ENCODE measurements at places on chromosomes 7 and 10.

- no peak for DNase-seq
Observed at GRCh38 chr10:82256275-82256674, 381.3 kb downstream of the NRG3 start.

GRCh38 chr7:66307591-66308215 is 102.6 kb downstream of the TPST1 start:
- no peak for DNase-seq

DNA sequence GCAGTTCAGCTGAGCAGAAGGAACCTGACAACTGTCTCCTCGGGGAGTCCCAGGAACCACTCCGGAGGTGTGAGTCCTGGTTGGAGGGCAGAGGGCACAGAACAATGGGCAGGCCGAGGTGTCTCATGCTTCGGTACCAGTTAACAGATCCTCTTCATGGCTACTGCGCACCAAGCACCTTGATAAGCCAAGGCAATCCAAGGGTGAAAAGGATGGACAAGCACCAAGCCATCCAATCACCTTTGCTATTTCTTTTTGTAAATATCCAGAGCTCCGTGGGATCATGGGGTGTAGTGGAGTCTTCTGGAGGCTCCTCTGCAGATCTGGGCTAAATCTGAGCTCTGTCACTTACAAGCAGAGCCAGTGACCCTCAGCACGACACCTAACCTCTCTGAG is 233.5 kb downstream of the WDR11 start:
- no peak for DNase-seq

DNA sequence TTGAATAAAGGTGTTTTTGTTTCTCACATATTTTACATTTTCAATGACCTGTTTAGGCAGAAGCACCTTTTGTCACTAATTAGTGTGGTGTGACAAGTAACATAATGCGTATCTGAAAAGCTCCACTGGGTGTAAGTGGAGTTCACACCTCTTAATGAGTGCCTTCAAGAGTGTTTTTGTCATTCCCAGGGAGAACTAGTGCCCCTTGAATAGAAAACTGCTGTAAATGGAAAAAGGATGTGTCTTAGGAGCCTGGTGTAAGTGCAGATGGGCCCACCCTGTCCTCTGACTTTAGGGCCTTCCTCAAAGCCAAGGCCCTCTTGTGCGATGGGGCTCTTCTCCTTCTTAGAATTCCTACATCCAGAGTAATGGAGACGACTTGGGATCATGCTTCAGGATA is 170.0 kb downstream of the MGMT start:
- no peak for DNase-seq

DNA sequence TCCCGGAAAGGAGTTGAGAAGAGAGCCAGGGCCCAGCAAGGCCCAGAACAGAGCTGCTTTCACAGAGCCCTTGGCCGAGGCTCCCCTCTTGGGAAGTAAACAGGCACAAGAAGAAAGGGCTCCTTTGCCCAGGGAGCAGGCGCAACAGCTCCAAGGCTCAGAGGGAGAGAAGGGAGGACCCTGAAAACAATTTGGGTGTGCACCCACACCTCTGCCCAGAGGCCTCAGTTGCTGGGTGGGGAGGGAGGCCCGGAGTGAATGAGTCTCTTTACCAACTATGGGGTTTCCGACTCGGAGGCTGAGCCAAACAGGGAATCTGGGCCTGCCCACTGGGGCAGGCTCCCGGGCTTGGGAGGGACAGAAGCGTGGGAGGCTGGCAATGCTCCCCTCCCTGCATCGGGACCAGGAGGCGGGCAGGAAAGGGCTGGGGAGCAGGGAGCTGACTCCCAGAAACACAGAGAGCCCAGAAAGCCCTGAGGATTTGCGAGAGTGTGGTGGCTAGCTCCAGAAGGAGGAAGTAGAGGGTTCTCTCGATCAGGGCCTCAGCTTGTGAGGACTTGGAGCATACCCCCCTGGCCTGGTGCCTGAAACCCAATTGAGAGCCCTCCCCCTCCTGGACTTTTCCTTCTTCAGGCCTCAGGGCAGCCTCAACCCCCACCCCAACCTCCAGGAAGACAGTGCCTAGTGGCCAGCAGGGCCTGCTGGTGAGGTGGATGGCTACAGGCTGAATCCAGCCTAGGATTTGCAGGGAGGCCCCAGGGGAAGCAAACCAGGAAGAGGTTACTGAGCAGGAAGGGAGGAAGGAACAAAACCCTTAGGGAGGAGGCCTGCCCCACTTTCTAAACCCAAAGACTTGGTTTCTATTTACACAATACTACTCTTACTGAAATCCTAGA is 6.2 kb downstream of the C10orf105 start:
- DNase-seq: peak; percentile 22

DNA sequence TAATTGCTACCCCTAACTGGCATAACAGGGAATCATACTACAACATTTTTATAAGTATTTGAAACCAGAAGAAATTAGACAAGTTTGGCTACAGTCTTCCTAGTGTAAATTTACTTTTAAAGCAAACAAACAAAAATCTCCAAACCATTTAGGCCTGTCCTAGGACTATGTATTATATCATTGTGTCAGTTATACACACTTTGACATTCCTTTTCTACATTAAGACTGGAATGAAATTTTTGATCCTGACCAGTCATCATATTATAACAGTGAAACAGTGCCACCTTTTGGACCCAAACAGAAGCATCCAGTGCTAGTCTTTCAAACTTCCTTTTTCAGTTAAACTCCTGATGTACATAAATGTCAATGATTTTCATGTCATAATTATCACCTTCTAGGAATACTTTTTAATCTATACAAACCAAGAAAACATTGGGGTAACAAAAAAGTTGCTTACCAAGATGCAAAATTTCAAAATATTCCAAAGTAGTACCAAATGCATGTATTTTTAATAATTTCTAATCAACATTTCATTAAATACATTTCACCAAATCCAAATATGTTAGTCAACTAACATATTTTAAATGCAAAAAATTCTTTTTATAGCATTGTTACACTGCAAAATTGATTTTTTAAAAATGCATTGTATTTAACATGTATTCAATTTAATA is 75.7 kb downstream of the IMMP2L start:
- DNase-seq: no peak

DNA sequence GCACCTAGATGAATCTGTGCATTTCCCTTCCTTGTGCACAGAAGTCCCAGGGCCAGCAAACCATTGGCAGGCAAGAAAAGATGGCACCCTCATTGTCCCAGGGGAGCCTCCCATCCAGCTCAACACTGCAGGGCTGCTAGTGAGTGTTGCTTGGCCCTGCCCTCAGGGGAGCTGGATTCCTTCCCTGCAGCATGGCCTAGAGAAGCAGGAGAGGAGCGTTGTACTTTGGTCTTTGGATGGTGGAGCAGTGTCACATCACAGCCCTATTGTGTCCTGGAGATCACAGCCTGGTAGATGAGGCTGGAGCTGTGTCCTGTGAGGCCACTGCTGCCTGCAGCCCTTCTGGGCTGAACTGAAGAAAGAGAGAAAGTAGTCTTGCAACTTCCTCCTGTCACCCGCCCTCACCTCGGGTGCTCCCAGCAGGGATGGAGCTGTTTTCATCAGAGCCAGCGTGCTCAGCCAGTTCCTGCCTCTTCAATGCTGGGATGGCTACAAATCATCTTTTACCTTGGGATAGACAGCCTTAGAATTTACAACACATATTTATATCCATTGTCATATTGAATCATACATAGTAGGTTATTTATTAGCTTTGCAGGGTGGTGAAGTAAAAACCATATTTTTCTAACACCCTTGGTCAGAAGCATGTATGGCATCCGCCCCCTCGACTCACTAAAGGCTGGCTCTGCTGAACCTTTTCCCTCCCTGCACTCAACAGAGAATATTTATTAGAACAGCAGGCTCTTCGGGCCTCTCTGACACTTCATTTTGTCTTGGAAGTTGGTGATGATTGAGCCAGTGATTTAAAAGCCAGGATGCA is 43.1 kb upstream of the FAM180A start:
- no peak for DNase-seq

DNA sequence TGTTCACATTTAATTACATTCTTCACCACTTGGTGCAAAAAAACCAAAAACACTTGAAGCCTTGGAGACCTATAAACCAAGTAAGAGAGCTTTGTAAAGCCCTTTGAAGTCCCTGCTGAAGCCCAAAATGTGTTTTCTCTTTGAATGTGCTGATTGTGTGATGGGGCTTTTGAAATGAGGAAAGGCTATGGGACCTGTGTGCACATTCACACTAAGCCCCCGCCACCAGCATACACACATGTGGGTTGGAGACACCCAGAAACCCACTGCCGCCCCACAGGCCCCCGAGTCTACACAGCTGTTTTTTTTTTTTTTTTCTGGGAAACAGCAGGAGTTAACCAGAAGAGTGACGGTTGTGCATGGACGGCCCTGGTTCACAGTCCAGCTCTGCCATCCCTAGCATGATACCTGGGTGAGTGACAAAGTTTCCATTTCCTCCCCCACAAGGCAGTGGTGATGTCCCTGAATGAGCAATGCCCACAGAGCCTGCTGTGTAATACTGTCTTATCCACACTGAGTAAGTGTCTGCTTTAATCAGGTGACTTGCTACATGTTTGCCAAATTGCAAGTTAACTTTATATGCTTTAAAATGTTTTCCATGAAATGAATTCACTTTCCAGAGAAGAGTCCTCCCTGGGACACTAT is 154.6 kb upstream of the GDF10 start:
- no peak for DNase-seq

GRCh38 chr7:134300988-134301387 is 15.7 kb downstream of the SLC35B4 start:
- no peak for DNase-seq

DNA sequence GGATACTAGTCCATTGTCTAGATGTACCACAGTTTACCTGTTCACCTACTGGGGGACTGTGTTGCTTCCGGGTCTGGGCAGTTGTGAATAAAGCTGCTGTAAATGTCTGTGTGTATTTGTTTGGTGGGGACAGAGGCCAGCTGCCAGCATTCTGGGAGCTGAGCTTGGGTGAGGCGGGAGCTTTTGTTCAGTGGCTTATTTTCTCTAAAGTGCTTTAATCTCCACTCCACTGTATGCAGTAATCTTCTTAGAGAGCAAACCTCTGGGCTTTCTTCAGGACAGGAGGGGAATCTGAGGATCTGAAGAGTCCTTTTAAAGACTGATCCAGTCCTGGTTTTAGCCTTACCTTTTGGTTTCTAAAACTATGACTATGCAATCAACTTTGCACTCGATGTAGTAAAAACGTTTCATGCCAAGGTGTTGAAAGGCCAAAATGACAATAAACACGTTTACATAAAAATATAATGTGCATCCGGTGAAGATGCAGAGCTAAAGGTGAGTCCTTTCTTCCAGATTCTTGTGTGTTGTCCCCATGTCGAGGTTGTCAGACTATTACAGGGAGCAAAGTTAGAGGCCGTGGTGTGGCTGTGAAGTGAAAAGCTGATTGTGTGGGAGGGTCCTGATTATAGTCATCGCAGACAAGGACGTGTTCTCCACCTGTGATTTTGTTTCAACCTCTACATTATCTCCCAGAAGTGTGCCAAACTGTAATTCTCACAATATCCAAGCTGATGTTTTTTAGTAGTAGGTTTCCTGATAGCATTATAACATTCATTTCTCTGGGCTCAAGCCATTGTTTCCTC is 279.8 kb downstream of the CAMK1D start:
- DNase-seq: no peak

GRCh38 chr10:130215151-130215930 is 79.2 kb downstream of the GLRX3 start:
- no peak for DNase-seq

- DNase-seq: no peak
Observed at GRCh38 chr7:127954357-127954748, 76.9 kb downstream of the LRRC4 start.

All from activated gamma-delta T cell treated with Interleukin-2 at 50 U/mL for 16 hours (primary cell).